A172 (cell line): ENCODE measurements at places on chromosomes 4 and X.

DNA sequence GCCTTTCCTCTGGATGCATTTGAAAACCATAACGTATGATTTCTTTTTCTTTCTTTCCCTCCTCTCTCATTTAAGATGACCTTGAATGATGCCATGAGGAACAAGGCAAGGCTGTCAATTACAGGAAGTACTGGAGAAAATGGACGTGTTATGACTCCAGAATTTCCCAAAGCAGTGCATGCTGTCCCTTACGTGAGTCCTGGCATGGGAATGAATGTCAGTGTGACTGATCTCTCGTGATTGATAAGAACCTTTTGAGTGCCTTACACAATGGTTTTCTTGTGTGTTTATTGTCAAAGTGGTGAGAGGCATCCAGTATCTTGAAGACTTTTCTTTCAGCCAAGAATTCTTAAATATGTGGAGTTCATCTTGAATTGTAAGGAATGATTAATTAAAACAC, 142.8 kb downstream of the GRIA2 start:
- no peak for DNase-seq

DNA sequence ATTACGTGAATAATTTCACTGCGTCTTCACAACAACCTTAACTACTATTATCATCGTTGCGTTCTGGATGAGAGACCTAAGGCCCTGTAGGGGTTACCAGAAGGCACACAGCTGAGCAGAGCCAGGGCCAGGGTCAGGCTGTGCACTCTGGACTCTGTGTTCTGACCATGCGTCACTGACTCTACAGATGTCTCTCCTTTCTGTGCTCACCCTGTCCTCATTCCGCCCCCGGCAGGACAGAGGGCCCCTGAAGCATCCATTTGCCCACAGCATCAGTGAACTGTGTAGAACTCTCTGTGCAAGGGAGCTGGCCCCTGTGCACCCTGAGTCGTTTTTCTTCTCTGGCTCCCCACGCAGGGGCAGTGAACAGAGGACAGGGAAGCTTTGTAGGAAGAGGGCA, 21.3 kb downstream of the GPKOW start:
- no peak for DNase-seq

GRCh38 chr4:118941149-118941548, 52.5 kb downstream of the SYNPO2 start:
- DNase-seq, result no peak

GRCh38 chrX:49120091-49120490, 3.4 kb downstream of the GPKOW start:
- DNase-seq, result no peak
